Stimulated activated CD4-positive, alpha-beta T cell treated with anti-CD3 and anti-CD28 coated beads, Interleukin-4, amount 100 ng/mL, for 1 hour (primary cell): ENCODE measurements at places on chromosomes 3 and 15.

GRCh38 chr3:49754536-49754935 is 30.8 kb upstream of the GMPPB start:
- no peak for DNase-seq

GRCh38 chr3:43259626-43260025 is 26.7 kb upstream of the SNRK start:
- no peak for DNase-seq

- no peak for DNase-seq
These were observed 223.1 kb downstream of the RBMS3 start for GRCh38 chr3:29503958-29504357.

GRCh38 chr3:196650740-196651311 is 11.3 kb downstream of the NRROS start:
- DNase-seq, result no peak

DNA sequence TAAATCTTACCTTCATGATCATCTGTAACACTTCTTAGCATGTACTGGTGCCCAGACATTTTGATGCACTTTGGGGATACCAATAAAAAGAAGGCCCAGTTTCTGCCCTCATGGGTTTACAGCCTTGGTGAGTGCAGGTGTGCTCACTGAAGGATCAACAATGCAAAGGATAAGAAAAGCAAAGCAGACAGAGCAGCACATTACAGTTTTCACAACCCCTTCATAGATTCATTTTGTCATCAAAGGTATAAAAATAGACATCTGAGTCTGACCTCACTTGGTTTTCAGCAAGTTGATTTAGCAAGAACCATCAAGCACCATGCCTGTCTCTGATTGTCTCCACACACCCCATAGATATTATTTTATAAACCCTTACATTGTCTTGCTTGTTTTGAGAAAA is 77.6 kb downstream of the BFSP2 start:
- no peak for DNase-seq

- no peak for DNase-seq
These were observed 28.4 kb downstream of the THSD4 start for GRCh38 chr15:71143373-71144310.

- no peak for DNase-seq
These were observed 228.6 kb downstream of the NR2F2 start for GRCh38 chr15:96559087-96559486.

GRCh38 chr15:83012076-83012426 is 612 bp upstream of the C15orf40 start:
- DNase-seq, result no peak

- no peak for DNase-seq
These were observed 48.6 kb downstream of the SLC12A8 start for GRCh38 chr3:125163739-125164601.

DNA sequence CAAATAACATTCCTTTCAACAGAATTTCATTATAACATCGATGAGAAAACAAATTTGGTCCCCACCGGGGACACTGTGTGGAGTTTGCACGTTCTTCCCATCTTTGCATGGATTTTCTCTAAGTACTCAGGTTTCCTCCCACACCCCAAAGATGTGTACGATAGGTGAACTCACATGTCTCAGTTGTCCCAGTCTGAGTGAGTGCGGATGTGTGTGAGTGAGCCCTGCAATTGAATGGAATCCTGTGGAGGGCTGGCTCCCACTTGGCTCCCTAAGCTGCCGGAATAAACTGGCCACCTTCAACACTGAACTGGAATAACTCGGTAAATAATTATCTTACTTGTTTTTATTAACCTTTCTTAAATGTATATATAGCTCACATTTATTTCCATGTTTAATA is 77.0 kb downstream of the TRANK1 start:
- no peak for DNase-seq

- DNase-seq, result no peak
These were observed 239.0 kb downstream of the ERC2 start for GRCh38 chr3:56229311-56229710.

DNA sequence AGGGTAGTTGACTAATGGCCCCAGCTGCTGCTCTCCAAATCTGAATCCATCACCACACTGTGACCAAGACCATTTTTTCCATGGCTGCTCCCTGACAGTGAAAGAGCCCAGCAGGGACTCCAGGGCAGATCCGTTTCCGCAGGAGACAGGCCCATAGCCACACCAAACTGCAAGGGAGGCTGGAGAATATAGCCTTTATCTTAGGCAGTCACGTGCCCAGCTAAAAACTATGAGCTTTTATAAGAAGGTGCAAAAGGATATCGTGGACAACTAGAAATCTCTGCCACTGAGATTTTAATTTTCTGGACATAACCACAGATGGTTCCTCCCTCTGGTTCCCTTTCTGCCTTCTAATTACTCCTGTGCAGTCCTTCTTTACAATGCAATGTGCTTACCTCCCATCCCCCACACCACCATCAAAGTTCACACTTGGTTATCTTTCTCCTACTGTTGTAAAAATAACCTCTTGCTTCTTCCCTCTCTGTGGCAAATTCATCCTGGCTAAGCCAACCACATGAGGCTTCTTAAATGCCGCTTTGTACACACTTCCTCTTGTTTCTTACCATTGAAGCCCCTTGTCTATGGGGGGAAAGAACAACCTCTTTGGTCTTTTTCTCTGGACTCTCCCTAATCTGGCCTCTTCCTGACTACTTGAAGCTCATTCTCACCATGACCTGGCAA is 233.7 kb downstream of the SHQ1 start:
- DNase-seq, result no peak

- no peak for DNase-seq
These were observed 11.6 kb downstream of the ZXDC start for GRCh38 chr3:126464093-126464492.

GRCh38 chr3:57221883-57222282 is 5.6 kb upstream of the APPL1 start:
- no peak for DNase-seq

DNA sequence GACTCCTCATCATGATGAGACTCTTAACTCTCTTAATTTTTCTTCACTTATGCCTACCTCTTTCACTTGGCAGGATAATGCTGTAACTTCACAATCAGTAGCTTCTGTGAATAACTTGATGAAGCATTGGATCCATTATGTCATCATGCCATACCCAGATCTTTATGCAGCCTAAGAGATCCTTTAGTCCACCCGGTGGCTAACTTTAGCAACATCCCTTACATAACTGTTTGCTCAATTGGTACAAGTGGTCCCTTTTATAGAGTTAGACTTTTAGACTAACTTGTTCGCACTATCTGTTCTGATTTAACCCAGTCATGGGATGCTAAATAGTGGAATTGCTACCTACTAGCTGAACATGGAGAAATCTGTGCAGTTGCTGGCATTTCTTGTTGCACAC is 184.5 kb downstream of the USP13 start:
- no peak for DNase-seq

DNA sequence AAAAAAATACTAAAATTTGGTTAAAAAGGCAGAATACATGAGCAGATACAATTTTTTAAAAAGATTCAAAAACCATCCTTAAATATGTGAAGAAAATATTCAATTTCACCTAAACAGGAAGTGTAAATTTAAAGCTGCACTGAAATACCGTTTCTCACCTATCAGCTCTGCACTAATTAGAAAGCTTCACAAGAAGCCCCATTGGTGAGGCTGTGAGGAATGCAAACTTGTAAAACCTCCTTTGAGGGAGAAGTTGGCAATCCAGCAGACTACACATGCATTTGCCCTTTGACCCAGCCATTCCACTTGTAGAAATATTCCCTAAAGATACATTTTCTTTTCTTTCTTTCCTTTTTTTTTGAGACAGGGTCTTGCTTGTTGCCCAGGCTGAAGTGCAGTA is 18.8 kb downstream of the BLM start:
- no peak for DNase-seq

DNA sequence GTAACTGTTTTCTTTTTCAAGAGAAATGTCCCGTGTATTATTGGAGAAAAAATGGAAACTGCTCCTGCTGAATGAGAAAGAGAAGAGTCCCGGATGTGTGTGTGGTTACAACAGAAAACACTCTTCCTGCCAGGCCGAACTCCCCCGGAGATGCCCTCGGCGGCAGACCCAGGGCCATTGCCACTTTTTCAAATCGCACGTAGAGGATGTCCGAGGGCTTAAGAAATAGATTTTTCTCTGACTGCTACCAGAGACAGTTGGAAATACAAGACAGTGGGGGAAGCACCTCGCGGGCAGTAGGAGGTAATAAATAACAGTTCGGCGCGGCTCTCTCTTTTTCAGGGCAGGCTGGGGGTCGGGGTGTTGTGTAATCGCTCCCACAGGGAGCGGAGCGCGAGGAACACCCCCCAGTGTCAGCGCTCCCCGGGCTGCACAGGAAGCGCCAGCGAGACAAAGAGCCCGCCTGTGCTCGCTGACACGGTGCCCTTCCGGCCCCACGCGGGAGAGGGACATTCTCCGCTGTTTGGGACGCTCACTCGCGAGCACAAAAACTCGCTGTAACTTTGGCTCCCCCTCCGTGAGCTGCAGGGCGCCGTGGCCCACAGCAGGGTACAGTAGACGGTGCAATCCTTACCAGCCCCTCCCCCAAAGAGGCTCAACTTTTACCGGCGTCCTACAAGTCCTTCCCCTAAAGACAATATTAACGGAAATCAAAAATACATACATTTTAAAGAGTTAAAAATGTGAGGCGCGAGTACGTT is 1.1 kb downstream of the VGLL4 start:
- DNase-seq, result peak; percentile 59

DNA sequence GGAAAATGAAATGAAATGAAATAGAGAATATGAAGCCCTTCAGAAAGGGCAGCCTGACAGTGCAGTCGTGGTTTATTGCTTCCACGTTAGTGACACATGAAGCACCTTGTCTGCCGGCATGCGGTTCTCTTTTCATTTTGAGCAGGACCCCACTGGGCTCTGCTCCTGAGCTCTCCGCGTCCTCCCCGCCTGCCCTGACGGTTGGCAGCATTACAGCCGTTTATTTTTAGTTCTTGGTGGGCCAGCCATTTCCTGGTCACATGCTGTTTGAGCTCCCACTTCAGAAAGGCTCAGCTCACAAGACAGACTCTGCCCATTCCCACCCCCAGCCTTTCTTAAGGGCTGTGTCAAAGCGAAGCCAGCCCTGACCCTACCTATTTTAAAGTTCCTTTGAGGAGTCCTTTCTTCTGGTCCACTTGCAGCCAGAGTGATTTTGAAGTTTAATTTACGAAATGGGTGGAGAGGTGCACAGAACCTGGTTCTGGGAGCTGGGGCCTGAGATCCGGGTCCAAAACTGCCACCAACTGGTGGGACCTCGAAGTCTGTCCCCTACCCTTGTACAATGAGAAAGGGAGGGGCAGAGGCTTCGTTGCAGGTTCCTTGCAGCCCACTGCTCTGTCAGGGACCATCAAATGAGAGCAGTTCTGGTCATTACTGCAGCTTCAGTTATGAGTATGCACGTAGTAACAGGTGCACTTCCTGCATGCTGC is 60.1 kb downstream of the MGLL start:
- DNase-seq, result no peak

DNA sequence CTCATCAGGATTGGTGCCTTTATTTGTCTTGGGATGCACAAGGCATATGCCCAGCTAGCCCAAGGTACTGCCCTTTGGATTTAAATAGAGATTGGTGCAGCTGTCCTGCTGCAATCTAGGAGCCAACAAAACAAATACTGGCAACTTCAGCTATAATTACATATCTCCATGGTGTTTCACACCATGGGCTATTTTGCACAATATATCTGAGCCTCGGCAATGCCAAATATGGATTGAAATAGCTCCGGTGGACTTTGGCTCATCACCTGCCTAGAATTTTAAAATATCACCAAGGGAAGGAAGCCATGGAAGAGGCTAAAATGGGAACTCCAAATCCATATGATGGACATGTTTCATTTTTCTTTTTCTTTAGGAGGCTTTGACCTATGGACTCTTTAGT is 367.8 kb upstream of the UMPS start:
- DNase-seq, result no peak

- DNase-seq, result no peak
These were observed 8.6 kb upstream of the TNFAIP8L3 start for GRCh38 chr15:51103330-51103729.

DNA sequence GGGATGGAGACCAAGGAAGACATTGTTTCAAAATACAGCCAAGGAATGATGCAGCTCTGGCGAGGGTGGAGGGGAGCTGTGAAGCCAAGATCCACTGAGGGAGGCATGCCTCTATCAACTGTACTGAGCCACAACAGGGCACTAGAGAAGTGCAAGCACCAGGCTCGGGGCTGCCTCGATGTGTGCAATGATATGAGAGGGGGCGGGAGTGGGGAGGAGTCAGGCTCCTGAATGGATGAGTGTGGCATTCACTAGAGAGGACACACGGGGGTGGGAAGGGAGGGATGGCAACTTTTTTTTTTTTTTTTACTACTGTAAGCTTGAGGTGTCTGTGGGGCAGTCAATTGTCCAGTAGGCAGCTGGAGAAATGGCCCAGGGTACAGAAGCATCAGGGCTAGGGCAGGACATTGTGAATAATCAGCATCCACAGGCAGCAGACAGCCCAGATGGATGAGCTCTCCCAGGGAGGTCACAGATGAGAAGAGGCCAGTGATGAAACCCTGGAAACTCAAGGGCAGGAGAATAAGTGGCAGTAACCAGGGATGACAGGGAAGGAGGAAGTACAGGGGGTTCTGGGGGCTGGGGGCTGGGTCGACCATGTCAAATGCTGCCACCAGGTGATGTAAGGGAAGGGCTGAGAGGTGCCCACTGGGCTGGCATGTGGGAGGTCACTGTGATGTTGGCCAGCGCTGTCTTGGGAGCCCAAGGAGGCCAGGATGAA is 5.9 kb downstream of the STOML1 start:
- no peak for DNase-seq

GRCh38 chr3:154101250-154101649 is 19.9 kb upstream of the ARHGEF26 start:
- DNase-seq, result no peak

DNA sequence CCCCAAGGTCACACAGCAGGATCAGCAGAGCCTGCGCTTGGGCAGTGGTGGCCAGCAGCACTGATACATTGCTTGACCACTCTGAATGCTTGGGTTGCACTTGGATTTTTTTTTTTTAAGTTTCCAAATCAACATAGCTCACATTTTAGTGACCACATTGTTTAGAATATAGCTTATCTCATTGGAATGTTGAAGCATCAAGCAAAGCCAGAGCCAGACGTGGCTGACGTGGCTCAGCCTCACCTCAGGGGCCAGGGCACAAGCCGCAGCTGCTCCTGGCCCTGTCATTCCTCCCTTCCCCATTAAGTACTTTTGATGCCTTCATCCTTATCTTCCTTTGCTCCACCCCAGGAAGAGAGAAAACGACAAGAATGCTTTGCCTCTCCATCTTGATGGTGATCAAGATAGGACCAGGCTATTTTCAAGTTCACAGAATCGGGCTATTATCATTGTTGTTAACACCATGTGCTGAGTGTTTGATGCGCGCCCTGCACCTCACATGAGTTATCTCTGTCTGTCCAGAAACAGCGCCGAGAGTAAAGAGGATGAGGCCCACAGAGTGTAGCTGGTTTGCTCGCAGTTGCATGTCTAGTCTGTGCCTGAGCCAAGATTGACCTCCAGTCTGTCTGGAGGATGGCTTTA is 75.8 kb downstream of the AAGAB start:
- DNase-seq, result no peak
